ENCODE measurements at places on chromosomes 2 and 18.

DNA sequence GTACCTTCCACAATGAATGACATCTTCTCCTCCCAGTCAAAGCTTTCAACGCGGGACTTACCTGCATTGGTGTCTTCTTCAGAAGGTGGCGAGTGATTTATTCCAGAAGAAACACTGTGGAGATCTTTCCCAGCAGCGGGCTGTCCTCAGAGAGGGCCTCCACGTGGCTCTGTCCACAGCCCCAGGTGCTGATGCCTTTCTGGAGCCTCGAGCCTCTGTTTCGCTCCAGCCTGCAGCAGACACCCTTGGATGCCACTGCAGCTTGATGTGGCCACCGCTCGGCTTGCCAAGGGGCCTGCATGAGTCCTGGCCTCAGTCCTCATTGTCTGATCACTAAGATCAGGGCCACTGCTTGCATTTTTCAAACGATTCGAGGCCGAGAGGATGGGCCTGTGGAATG is 46.6 kb upstream of the GALR1 start:
- no peak for DNase-seq

GRCh38 chr18:79252904-79253633 is 142.7 kb upstream of the NFATC1 start:
- no peak for DNase-seq

GRCh38 chr2:233343171-233343705 is 11.1 kb upstream of the DGKD start:
- DNase-seq: no peak

DNA sequence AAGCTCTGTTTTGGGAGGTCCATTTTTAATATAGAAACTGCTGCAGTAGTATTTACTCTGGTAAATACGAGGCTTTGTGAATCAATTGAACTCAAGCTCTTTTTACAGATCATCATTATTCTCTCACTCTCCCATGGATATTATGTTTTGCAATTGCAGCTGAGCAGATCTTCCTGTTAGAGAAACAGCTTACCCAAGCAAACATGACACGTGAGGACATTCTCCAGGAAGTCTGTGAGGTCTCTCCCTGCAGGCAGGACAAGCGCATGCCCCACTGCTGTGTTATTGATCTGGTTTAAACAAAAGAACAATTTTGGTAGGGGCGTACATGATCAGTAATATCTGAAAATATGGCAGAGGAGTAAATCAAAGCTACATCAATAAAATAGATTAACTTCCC is 72.1 kb downstream of the COL6A3 start:
- DNase-seq: no peak

- no peak for DNase-seq
Measured at GRCh38 chr2:28408764-28409599, 16.3 kb downstream of the FOSL2 start.

- DNase-seq: peak; percentile 15
Measured at GRCh38 chr2:182666674-182667314, 49.3 kb upstream of the DNAJC10 start.

DNA sequence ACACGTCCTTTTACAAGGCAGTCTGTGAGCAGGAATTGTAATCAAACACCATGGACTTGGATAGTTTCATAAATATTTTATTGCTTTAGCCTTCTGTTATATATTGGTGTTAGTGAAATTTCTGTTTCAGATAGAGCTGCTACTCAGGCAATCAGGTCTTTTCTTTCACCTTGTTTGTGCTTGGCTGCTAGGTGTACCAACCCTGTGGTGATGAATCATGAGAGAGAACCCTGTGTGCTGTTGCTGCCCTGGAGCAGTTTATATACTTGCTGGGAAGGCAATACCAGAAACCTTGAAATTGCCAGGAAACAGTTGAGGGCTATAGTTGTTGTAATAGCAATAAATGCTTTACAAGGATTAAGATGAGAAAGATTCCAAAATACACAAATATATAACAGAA is 84.5 kb downstream of the FSHR start:
- no peak for DNase-seq

- DNase-seq: no peak
Measured at GRCh38 chr2:112699984-112700667, 20.7 kb upstream of the NT5DC4 start.

GRCh38 chr2:71455011-71455740 is 1.8 kb downstream of the DYSF start:
- no peak for DNase-seq

DNA sequence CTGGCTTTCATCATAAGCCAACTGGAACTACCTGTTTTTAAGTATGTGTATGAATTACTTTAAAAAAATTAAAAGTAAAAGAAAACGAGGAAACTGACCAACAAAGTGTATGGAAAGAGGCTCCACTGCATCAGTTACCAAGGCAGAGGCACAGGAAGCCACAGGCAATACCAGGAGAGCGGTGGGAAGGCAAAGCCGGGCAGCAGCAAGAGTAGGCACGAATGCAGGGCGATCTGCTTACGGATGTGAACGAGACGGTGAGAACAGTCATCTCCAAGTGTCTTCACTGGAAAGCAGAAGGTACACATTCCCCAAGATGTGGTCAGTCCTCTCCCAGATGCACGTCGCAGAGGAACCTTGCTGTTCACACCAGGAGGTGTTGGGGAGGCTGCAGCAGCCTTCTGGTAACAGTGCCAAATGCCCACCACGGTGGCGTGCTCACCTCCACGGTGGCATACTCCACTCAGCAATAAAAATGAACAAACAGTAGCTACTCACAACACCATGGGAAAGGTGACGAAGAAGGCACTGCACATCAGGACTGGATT is 43.1 kb downstream of the HS6ST1 start:
- DNase-seq: no peak

- no peak for DNase-seq
Measured at GRCh38 chr18:8319798-8320489, 289.3 kb upstream of the RAB12 start.

DNA sequence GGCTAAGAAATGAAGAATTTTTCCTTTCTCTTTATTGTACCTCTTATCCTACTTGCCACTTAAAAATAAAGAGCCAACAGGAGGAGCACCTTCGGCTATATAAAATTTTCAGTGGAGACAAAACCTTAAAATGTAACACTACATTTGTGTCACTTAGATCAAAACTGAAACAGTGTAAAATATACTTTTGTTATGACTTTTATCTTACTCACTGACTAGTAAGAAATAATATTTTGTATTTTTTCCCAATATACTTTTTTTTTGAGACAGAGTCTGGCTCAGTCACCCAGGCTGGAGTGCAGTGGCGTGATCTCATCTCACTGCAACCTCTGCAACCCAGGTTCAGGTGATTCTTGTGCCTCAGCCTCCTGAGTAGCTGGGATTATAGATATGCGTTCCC is 28.3 kb downstream of the KCNJ13 start:
- no peak for DNase-seq

DNA sequence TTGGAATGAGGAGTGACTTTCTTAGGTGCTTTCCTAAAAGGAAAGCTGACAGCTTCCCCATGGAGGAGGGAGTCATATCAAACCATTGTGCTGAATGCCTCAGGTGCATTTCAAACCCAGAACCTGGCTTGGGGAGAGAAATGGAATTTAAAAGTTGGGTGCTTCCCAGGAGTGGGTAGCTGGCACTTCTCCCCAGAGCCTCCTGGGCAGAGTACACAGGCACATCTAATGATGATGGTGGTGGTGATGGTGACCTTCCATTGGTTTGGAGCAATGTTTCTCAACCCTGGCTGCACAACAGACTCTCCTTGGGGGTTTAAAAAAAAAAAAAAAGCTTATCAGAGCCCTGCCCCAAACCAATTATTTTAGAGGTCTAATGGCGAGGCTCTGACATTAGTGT is 8.3 kb downstream of the FOSL2 start:
- no peak for DNase-seq

- DNase-seq: no peak
Measured at GRCh38 chr2:217790681-217791392, 212.0 kb downstream of the TNS1 start.

GRCh38 chr2:18907508-18907907 is 318.1 kb upstream of the NT5C1B start:
- DNase-seq: no peak

- no peak for DNase-seq
Measured at GRCh38 chr2:58870704-58871103, 629.6 kb upstream of the FANCL start.

- no peak for DNase-seq
Measured at GRCh38 chr2:127083819-127084503, 23.0 kb downstream of the BIN1 start.

DNA sequence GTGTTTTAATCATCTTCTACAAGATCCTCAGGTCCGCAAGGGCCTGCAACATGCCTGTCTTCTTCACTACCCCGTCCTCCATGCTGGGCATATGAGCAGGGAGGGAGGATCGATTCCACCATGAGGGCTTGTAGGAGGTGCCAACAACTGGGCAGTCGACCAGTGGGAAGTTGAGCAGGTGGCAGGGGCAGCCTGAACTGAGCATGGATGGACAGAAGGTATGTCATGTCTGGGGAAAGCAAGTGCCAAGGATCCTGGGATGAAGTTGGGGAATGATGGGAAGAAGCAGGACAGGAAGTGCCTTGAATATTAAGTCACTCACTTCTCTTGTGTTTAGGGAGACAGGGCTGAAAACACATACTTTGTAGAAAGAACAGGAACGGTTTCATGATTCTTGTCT is 44.7 kb downstream of the CTIF start:
- no peak for DNase-seq

GRCh38 chr18:49206717-49207116 is 253.7 kb downstream of the DYM start:
- no peak for DNase-seq

DNA sequence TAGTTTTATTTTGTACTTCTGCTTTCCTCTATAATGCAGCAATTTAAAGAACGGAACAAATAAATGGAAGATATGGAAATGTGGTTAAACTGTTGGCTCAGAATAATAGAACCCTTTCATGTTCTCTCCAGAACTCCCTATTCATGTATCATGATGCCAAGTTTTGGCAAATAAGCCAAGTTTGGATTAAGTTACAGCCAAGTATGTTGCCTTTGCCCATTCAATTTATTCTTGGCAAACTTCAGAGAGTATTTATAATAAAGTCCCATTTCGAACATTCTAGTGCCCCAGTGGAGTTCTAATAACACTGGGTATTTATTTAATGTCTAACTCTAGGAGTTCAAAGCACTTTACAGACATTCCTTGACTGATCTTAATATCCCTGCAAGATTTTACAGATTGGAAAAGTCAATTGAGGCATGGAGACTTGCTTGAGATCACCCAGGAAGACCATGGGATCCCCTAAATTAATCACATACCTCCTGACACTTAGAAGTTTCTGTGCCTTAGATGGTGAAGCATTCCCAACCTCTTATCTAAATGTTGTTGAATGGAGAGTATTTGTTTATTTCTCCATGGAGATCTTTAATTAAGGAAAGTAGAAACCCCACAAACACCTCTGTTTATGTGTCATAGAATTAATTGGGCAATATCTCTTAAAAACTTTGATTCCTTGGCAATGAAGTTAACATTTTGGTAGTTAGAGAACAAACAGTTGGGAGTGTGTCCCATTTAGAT is 106.7 kb downstream of the ACKR3 start:
- DNase-seq: no peak

- no peak for DNase-seq
Measured at GRCh38 chr2:241859436-241860183, 916 bp upstream of the PDCD1 start.

DNA sequence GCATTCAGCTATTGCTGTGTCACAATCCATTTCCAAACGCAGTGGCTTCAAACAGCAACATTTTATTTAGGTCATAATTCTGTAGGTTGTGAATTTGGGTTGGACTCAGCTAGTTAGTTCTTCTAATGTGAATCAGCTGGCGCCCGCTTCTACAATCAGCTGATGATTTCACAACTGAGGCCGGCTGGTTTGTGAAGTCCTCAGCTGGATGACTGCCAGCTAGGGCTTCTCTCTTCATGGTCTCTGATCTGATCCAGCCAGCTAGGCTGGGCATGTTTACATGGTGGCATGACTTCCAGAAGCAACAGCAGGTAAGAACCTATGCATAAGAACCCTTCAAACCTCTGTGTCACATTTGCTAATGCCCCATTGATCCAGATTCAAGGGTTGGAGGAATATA is 172.0 kb downstream of the SLC4A10 start:
- peak; percentile 79 for DNase-seq

DNA sequence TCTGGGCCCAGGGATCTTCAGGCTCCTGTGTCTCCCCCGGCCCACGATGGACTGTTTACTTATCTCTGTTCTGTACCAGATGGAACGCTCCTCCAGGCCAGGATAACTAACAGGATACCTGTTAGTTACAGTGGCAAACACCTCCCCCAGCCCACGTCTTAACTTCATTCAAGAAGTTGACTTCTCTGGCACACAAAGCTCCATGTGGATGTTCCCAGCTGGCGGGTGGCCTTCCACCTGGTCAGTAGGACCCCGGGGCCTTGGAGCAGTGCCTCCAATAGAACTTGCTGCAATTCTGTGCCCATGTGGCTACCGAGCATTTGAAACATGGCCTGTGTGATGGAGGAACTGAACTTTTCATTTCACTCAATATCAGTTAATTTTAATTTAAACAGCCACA is 165.1 kb upstream of the GLI2 start:
- DNase-seq: no peak

DNA sequence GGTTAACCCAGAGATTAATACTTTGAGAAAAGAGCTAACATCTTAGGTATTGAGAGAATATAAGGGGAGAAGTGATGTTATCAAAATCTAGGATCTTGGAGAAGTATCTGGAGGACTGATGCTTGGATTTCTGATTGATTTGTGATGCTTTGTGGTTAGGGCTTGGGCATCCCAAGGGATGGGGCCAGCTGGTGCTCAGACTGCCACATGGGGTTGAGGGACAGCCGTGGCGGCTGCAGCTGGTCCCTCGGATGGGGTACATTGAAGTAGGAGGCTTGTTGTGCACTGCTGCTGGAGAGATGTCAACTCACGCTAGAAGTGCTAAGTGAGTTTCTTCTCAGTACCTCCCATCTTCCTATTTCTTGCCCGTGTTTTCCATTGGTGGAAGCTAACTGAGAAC is 22.4 kb downstream of the HRH4 start:
- no peak for DNase-seq

- peak; percentile 73 for DNase-seq
Measured at GRCh38 chr2:45919160-45919650, 267.7 kb downstream of the PRKCE start.

- no peak for DNase-seq
Measured at GRCh38 chr18:37243741-37244140, 321.9 kb downstream of the CELF4 start.

DNA sequence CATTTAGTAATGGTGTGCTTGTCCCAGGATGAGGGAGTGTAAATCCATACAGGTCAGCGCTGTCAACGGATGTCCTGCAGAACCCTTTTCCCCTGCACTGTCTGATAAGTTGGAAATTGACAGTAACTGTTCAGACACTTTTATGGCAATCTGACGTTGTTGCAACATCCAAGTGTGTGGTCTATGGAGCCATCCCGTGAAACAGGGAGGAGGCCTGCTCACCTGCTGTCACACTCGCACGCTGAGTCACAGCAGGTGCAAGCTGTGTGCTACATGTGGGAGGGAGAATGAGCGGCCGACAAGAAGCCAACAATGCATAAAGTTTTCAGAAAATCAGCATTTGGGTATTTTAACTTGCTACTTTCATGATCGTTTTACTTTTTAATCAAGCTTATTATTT is 43.7 kb upstream of the RMDN2 start:
- DNase-seq: no peak
